ENCODE measurements at places on chromosomes 2 and 18.

GRCh38 chr18:50886929-50887328 lies 8.0 kb downstream of the ME2 start:
- no peak for DNase-seq

DNA sequence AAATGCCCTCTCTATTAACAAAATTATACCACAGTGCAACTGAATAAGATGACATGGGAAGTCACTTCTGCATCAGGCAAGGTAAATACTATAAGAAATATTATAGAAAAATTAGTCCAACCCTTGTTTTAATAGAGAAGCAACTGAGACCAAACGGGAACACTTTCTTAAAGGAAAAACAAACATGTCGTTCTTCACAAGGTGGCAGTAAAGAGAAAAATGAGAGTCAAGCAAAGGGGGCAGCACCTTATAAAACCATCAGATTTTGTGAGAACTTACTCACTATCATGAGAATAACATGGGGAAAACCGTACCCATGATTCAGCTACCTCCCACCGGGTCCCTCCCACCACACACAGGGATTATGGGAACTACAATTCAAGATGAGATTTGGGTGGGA lies 481.7 kb upstream of the CRIM1 start:
- no peak for DNase-seq

DNA sequence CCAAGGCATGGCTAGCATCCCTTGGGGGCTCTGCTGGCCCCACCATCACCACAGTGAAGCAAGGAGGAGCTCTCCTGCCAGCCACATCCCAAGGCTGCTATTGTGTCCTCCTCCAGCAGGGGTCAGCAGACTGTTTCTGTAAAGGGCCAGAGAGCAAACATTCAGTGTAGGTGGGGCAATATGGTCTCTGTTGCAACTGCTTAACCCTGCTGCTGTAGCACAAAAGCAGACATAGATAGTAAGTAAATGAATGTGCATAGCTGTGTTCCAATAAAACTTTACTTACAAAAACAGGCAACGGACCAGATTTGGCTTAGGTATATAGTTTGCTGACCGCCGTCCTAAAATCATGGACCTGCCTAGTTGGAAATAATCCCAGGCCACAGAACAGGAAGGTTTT lies 36.4 kb upstream of the ZBTB7C start:
- peak; percentile 81 for DNase-seq

GRCh38 chr2:43175020-43175441 lies 51.4 kb downstream of the ZFP36L2 start:
- no peak for DNase-seq

- no peak for DNase-seq
Observed at GRCh38 chr2:67974559-67975430, 88.0 kb downstream of the C1D start.

DNA sequence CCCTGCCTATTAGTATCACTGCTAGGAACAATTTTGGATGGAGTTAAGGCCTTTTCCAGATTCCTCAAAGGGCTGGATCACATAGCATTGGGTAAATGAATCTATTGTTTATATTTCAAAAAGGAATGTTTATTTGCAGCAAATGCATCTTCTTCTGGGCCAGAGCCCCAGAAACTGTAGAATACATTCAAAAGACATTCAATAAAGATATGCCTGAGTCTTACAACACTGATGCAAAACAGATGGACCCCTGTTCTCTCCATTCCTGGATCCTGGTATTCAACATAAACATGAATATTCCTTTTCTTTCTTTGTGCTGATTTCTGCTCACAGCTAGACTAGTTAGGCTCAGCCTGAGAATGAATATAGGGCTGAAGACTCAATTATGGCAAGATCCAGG lies 227.2 kb upstream of the KLHL29 start:
- no peak for DNase-seq

DNA sequence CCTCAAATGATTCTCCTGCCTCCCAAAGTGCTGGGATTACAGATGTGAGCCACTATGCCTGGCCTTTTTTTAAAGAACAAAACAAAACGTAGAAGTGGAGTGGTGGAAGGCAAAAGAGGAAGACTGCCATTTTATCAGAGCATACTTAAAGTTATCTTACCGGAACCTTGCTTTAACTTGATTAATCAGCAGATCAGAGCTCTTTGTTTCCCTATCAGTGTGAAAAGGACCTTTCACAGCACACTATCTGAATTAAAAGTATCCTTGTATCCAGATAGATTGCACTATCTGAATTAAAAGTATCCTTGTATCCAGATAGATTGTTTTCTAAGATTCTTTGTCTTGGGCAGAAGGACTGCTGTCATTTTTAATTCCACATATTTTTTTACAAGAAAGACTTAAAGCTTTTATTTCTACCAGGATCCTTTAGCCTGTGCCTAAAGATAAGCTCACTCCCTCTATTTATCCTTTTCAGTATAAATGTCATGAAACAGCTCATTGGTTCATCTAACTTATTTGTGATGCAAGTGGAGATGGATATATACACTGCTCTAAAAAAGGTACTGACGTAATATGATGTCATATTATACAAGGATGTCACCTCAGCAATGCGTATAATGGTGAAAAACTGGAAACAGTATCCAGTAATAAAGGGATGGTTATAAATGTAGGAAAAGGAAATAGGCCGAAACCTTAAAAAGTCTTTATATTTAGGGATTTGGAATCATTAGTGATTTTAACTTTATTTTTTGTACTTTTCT lies 17.8 kb downstream of the GMCL1 start:
- no peak for DNase-seq

DNA sequence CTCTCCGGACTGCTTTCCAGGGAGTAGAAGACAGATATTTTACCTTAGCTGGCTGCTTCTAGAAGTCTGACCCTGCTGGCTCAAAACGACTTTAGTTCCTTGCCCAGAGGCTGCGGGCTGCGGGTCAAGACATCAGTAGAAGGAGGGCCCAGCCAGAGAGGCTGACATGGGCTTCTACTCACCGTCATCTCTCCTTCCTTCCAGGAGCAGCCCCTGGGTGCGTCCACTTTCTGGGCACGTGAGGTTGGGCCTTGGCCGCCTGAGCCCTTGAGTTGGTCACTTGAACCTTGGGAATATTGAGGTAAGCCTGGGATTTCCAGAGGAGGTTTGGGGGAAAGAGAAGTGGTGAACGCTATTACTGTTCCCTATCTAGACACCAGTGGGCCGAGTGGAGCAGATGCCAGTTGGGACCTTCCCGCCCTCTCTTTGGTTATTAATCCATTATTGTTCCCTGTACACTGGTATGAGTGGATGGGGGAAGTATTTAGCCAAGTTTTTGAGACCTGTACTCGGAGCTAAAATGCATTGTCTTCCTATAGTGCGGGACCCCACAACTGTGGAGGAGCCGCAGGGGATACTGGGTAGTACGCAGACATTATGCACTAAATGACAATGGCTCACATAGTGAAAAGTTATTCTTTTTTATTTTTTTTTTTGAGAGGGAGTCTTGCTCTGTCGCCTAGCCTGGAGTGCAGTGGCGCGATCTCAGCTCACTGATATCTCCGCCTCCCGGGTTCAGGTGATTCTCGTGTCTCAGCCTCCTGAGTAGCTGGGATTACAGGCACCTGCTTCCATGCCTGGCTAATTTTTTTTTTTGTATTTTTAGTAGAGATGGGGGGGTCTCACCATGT lies 26.3 kb upstream of the CASP8 start:
- DNase-seq, result no peak

DNA sequence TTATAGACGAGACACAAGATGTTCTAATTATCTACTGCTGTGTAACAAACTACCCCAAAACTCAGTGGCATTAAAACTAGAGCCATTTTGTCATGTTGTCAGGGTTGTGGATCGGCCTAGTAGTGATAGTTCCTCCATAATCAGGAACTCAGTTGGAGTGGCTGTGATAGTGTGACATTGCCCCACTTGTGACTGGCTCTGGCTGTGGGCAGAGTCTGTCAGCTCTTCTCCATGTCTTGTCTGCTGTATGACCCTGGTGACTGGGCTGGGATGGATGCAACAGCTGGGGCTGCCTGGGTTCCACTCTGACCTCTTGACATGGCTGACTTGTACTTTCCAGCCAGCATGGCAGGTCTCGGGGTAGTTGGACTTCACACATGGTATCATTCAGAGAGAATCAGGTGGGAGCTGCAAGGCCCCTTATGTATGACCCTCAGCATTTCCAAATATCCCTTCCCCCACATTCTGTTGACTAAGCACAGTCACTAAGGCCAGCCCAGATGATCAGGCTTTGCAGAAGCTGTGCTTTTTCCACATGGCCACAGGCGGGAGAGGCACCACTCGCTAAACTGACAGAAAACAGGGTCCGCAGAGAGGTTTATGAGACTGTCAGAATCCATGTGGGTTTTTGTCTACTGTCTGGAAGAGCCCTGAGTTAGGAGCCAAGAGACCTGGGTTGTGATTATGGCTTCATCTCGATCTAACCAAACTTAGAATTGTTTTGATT lies 50.3 kb downstream of the SETBP1 start:
- DNase-seq, result no peak

- no peak for DNase-seq
Observed at GRCh38 chr2:159904959-159905305, 106.9 kb upstream of the CD302 start.

Data from H4 (cell line).